ENCODE measurements at places on chromosomes 5 and 9. TPM values are rescaled to one million over a fixed set of nuclear protein-coding genes. Genes with fewer than 3 reads are reported as not detected.

Gene RASGEF1C
- 14.1 TPM for total RNA-seq

- no peak for DNase-seq
Observed at GRCh38 chr5:91171322-91171721, 211.8 kb downstream of the ARRDC3 start.

Gene DIPK1B
- 31.7 TPM for total RNA-seq

GRCh38 chr9:68540712-68541535 lies at the start of gene TMEM252:
Gene TMEM252 (minus strand): TSS chr9:68540883. CDS start chr9:68540814, 69 bp downstream.
- no peak for DNase-seq

GRCh38 chr5:67215519-67216471 lies 19.2 kb upstream of the CD180 start:
- peak; percentile 62 for DNase-seq

GRCh38 chr9:124495126-124496074 lies 11.8 kb downstream of the NR5A1 start:
- no peak for DNase-seq

Gene TAF11L10
- 2.8 TPM for total RNA-seq

Gene LSM11
- total RNA-seq = 18.7 TPM

Gene ADCY2
- 122 TPM for total RNA-seq

- DNase-seq = no peak
Observed at GRCh38 chr9:84869091-84869490, 199.6 kb downstream of the NTRK2 start.

- no peak for DNase-seq
Observed at GRCh38 chr9:135219676-135220600, 132.5 kb downstream of the OLFM1 start.

Measured in dorsolateral prefrontal cortex (tissue), 122 donors.